GM18507 (cell line): ENCODE measurements at places on chromosomes 7 and 10.

GRCh38 chr10:78626471-78626870 lies 442.3 kb upstream of the ZMIZ1 start:
- no peak for DNase-seq

GRCh38 chr7:13724977-13725566 lies 264.4 kb downstream of the ETV1 start:
- DNase-seq = no peak

- DNase-seq = no peak
These were observed 33.7 kb downstream of the RAB18 start for GRCh38 chr10:27537787-27538186.

DNA sequence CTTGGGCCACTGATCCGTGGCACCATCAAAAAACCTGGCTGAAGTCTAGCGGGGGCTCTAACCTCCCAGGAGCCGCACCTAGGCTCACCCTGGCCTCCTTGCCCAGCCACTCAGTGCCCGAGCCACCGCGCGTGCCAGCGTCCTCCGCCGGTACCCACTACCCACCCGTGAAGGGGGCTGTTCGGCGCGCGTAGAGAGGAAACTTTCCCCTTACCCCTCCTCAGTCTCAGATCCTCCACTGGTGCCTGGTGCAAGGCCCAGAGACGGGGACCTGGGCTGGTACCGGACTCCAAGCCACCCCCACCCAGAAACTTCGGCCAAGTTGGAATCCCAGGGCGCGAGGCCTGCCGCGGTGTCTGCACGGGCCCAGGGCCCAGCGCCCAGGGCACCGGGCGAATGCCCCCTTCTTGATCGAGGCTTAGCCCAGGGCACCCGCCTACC lies 3.5 kb upstream of the EBF3 start:
- no peak for DNase-seq

DNA sequence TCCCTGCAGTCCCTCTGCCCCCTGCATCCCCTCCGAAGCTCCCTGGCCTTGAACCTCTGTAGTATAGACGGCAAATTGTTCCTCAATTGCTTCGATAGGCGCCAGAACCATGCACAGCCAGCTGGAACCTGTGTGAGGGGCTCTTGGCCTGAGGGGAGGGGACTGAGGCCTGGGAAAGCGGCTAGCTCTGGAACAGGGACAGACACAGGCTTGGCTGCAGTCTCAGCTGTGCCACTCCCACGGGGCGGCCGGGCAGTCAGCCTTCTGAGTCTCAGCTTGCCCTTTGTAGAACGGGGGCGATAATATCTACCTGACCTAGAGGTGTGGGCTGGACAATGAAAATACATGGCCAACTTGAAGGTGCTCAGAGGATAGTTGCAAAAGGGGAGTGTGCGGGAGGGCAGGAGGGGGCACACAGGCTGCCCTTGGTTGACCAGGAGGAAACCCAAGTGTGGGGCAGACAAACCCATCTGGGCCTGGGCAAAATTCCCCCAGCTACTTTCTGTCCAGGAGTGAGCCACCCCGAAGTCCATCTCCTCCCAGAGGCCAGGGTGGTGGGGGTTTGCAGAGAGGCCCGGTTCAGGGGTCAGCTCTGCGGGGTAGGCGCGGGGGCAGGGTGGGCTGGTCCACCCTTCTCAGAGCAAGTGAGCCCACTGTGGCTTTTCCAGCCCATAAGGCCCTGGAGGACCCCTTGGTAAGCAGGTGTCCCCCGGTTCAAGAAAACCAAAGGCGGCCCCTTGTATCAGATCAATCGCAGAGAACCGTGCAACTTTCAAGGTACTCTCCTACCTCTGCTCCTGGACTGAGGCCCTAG lies 4.6 kb downstream of the CRYGN start:
- no peak for DNase-seq

DNA sequence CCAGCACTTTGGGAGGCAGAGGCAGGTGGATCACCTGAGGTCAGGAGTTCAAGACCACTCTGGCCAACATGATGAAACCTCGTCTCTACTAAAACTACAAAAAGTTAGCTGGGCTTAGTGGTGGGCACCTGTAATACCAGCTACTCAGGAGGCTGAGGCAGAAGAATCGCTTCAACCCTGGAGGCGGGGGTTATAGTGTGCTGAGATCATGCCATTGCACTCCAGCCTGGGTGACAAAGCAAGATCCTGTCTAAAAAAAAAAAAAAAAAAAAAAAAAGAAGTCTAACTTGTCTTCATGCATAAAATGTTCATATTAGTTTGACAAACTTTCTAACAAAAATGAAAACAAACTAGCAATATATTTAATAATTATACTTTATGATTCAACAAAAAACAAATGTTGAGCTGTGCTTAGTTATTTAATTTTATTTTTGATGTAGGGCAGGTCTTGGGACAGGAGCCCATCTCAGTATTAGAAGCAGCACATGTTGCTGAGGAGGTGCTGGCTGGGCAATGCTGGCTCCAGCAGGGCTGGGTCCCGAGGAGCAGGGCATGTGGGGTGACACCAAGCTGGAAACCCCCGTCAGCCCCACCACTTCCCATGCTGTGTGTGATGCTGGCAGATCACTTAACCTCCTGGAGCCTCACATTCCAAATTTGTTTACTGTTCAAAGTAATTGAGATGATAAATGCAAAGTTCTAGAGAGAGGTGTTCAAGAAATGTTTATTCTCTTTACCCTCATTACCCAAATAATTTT lies 335.3 kb upstream of the KLF6 start:
- DNase-seq = no peak

DNA sequence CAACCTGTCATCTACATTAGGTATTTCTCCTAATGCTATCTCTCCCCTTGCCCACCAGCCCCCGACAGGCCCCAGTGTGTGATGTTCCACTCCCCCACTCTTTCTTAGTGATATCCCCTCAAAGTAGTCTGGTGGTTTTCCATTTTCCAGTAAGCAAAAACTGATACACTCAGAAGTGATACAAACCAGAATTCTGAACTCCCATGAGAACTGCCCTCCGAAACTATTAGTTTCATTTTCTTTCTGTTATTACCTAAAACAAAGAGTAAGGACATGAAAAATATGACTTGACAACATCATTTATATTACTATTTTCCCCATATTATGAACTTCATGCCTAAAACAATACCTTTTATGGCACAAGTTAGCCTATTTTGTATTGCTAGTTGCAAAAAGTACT lies 175.0 kb downstream of the OTUD1 start:
- DNase-seq = no peak

GRCh38 chr7:54179321-54180029 lies 362.7 kb upstream of the VSTM2A start:
- DNase-seq = no peak

- DNase-seq = no peak
These were observed 380.7 kb upstream of the STEAP1 start for GRCh38 chr7:89773611-89774010.

DNA sequence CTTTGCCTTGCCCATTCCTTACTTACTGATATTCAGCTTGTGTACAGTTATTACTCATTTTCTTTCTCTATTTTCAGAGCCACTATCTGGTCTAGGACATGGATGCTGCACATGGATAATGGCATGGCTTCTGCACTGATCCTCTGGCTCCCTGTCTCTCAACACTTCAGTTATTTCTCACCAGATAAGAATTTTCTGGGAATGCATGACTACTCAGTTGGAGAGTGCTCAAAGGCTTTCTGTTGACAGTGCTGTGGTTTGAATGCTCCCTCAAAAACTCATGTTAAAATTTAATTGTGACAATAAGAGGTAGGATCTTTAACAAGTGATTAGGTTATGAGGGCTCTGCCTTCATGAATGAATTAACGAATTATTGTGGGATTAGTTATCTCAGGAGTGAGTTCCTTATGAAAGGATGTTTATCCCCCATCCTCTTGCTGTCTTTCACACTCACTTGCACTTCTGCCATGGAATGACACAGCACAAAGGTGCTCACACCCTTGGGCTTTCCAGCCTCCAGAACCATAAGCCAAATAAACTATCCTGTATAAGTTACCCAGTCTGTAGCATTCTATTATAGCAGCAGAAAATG lies 16.1 kb upstream of the PIK3CG start:
- DNase-seq = no peak

- DNase-seq = no peak
These were observed 132.5 kb upstream of the UNC5B start for GRCh38 chr10:71079761-71080380.

DNA sequence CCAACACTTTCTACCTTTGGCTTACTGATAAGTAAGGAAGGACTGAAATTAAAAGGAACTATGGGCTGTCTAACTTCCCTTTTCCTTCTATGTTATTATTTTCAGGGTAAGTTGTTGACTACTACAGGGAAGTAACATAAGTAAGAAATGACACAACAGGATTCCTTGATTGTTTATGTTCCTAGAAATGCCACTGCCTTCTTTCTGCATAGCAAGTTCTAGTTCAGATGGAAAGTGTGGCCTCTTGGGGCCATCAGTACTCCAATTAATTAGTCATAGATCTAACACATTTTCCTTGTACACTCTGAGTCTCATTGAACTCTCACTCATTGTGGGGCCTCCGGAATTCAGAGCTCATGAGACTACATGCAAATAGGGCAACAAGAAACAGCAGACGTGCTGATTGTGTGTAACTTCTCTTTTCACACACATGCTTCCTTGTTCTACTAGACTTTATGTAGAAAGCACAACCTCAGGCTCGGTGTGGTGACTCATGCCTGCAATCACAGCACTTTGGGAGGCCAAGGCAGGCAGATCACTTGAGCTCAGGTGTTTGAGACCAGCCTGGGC lies 35.3 kb upstream of the HIBADH start:
- no peak for DNase-seq

- DNase-seq = no peak
These were observed 39.9 kb downstream of the CAMK1D start for GRCh38 chr10:12389154-12389734.

GRCh38 chr10:78932861-78933260 lies 135.9 kb upstream of the ZMIZ1 start:
- no peak for DNase-seq

DNA sequence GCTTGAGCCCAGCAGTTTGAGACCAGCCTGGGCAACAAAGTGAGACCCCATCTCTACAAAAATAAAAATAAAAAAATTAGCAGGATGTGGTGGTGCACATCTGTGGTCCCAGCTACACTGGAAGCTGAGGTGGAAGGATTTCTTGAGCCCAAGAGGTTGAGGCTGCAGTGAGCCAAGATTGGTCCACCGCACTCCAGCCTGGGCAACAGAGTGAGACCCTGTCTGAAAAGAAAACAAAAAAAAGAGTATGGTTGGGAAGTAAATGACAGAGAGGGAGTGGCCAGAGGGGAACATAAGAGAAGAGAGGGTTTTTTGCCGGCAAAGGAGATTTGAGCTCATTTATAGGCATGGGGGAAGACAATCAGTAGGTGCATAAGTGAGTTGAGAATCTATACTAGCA lies 19.7 kb downstream of the PLXDC2 start:
- no peak for DNase-seq

DNA sequence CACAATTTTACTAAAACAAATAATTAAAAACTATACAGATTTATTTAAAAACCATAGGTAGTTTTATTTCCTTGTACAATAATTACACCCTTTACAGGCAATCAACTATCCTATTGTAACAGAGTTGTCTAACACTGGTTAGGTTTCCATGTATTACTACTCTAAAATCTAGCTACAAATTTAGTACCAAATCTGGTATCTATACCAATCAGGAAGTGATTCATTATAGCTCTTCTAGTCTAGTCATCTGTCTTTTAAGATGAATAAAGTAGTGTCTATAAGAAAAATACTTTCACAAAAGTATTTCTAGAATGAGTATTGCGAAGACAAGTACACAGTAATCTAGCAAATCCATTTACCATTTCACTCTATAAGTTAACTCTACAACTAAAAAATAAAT lies 16.9 kb downstream of the ZNF800 start:
- DNase-seq = no peak

- DNase-seq = no peak
These were observed 41.6 kb downstream of the RBM28 start for GRCh38 chr7:128302139-128302538.

DNA sequence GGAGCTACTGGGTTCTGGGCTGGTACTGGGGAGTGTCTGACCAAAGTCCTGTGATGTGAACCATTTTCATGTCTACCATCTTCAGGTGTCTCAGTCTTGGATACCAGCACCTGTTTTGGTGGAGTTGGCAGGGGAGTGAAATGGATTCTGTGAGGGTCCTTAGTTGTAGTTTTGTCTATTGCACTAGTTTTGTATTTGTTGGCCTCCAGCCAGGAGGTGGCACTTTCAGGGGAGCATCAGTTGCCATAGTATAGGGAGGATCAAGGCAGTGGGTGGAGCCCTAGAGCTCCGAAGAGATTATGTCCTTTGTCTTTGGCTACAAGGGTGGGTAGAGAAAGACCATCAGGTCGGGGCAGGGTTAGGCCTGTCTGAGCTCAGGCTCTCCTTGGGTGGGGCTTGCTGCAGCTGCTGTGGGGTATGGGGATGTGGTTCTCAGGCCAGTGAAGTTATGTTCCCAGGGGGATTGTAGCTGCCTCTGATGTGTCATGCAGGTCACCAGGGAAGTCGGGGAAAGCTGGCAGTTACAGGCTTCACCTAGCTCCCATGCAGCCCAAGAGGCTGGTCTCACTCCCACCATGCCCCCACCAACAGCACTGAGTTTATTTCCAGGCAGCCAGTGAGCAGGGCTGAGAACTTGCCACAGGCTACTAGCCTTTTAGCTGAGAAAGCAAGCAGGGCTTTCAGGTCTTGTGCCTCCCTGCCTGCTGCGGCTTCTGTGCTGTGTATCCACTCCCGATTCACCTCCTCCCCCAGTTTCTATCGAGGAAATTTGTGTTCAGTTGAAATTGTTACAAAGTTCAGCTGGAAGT lies 153.1 kb downstream of the ZNF365 start:
- no peak for DNase-seq

DNA sequence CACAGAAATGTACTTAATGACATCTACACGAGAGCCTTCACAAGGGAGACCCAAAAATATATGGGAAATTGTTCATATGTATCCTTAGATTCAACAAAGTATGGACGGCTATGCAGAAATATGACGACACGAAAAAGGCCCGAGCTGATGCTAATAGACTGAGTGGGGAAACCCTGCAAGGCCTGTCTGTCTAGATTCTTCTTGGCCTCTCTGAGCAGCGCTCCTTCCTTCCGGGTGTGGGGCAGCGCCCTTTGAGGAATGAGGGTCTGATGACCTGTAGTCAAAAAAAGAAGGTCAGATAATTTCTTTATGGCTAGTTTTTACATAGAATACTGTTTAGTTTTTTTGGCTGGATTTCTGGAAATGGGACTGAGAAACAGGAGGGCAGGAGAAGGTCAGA lies 192.8 kb upstream of the AKR1E2 start:
- DNase-seq = no peak

DNA sequence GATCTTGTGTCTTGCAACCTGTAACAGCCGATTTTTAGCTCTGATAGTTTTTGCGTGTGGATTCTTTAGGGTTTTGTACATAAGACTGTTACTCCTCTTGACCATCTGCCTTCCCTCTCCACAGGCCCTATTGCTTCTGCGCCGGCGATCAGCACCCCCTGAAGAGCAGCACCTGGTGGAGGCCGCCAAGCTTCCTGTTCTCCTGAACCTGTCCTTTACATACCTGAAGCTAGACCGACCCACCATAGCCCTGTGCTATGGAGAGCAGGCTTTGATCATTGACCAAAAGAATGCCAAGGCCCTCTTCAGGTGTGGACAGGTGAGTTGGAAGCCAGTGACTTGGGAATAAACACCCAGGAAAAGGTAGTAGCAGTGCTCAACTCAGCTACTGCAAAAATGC lies 12.6 kb downstream of the FKBP6 start:
- no peak for DNase-seq
